ENCODE measurements at places on chromosomes 6 and 20.

- DNase-seq: no peak
These were observed 85.3 kb downstream of the DCDC2 start for GRCh38 chr6:24272553-24272952.

DNA sequence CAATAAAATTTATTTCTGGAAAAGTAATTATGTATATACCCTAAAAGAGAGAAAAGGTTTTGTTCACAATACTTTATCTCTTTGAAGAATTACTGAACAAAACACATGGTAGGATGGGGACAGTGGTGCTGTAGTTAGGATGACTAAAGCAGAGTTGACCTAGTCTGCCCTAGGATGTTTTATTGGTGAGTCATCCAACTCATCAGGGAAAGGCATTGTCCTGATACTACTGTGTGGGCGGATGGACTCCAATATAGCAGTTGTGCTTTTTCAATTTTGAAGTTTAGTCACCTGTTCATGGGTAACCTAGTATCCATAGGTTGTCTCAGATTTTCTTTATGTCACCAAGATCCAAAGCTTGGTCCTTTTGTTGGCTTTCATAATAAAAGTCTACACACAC lies 53.3 kb upstream of the EYS start:
- no peak for DNase-seq

DNA sequence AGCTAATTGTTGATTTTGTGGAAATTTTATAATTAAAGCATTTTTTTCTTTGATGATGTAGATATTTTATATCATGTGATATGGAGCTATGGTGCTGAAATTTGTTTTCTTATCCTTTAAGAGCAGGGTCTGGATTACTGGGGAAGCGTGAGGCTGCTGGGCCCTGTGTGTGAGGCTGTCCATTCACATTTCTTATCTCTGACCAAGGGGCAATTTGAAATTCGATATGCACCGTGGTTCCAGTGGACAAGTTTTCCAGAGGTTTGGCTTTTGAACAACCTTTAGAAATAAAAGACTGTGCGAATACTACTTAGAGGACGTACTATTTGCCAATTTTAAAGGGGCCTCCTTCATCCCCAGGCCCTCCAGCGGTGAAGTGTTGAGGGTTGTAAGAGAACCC lies 3.7 kb downstream of the ERMARD start:
- DNase-seq: no peak

- no peak for DNase-seq
These were observed 47.0 kb upstream of the DST start for GRCh38 chr6:56689663-56690062.
